ENCODE measurements at places on chromosomes 1 and 21.

DNA sequence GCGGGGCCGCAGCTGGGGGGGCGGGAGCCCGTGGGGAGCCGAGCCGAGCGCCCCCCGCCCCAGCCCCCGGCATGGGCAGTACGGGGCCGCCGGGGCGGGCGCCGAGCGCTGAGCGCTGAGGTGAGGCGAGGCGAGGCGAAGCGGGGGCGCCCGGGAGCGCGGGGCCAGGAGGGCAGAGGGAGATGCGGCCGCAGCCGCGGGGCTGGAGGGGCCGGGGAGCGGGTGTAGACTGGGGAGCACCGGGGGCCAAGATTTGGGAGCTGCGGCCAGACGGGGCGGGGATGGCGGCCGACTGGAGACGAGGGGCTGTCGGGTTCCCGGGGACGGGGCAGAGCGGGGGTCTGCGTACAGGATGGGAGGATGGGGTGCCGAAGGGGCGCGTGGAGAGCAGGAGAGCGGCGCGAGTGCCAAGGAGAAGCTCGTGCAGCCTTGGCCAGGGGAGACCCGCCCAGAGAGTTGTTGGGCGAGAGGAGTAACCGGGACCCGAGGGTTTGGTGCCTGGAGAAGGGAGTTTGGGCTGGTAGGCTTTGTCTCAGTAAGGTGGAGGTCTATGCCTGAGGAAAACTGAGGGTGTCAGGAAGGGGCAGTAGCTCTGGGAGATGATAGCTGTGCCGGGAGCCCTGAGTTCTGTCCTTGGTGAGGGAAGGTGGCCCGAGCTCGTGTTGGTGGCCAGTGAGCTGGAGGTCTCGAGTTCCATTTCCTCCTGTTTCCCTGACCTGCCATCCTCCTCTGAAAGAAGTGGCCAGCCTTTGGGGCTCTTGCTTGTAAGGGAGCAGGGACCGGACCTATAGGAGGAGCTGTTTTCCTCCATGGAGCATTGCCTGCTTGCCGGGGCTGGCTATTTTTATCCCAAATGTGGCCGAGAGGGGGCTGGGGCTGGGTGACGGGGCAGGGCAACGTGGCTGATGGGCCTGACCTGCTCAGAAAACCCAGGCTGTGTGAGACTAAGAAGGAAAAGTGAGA is 539 bp downstream of the ATP8B2 start:
- DNase-seq: no peak

- no peak for DNase-seq
Observed at GRCh38 chr1:243968413-243968812, 82.7 kb upstream of the ZBTB18 start.

GRCh38 chr1:40316595-40317393 is at the start of gene COL9A2:
Gene COL9A2 (minus strand): TSS chr1:40317286. CDS start chr1:40317197, 89 bp downstream.
- DNase-seq: peak; percentile 51

DNA sequence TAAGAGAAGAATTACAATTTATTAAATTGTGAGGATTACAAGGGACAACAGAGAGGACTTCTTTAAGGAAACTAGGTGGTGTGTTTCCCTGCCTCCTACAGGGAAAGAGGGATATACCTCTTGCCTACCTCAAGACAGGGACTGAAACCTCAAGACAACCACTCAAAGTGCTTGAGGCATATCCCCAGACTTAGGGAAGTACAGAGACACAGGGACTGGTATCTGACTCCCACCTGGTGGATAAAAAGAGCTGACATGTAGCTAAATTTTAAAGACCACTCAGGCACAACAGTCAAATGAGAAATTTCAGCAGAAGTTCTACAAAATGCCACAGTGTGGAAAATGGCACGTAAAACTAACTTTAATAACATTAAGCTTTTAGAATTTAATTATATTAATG is 21.3 kb downstream of the DENND2C start:
- no peak for DNase-seq

DNA sequence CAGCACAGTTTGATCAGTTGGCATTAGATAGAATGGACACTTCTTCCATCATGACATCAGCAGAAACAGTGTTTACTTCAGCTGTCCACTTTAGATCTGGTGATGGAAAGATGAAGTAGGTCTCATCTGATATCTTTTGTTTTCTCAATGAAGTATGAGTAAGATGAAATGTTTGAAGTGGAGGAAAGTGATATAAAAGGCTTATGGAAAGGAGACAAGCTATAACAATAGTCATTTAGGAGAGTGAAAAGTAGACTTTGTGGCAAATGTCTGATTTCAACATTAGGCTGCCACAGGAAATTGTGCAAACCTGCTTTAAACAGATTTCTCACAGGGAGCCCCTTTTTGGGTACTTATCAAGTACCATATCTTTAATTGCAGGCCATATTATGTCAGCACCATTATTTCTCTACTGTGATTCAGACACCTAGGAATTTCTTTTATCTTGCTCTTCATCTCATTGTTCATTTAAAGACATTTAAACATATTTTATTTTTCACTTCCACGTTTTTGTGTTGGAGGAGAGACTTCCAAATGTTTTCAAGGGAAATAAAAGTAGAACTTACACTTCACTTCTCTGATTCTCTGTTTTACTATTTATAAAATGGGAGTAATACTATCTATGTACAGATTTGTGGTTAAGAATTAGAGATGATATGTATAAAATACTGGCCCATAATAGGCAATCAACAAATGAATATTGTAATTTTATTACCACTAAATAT is 18.1 kb downstream of the PDC start:
- DNase-seq: no peak

DNA sequence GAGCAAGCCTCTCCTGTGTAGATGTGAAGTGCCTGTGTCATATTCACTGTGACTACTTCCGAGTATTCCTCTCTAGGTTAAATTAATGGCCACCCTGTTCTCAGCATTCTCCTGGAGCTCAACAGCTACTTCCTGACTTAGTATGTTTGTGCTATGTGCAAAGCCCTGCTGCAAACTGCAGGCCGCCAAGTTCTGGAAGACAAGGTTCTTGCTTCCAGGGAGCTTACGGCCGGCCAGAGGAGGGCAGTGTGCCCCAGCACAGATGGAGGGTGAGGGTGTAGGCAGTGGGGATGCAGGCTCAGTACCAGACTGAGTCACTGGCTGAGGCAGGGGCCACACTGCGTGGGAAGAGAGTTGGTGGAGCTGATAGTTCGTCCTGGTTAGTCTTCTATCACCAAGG is 43.2 kb downstream of the ELK4 start:
- DNase-seq: no peak

DNA sequence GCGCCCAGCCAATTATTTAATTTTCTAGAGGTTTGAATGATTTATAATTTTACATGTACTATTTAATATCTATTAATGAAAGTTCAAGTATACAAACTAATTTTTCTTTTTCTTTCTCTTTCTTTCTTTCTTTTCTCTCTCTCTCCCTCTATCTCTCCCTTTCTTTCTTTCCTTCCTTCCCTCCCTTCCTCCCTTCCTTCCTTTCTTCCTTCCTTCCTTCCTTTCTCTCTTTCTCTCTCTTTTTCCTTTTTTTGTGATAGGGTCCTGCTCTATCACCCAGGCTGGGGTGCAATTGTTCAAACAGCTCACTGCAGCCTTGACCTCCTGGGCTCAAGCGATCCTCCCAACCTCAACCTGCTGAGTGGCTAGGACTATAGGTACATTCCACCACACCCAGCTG is 16.1 kb upstream of the KIF14 start:
- no peak for DNase-seq

GRCh38 chr1:166172106-166172505 is 5.3 kb upstream of the FAM78B start:
- no peak for DNase-seq

- no peak for DNase-seq
Observed at GRCh38 chr21:9760398-9761074, 760.8 kb upstream of the TPTE start.

- no peak for DNase-seq
Observed at GRCh38 chr1:32636914-32637645, 13.3 kb downstream of the ZBTB8OS start.

DNA sequence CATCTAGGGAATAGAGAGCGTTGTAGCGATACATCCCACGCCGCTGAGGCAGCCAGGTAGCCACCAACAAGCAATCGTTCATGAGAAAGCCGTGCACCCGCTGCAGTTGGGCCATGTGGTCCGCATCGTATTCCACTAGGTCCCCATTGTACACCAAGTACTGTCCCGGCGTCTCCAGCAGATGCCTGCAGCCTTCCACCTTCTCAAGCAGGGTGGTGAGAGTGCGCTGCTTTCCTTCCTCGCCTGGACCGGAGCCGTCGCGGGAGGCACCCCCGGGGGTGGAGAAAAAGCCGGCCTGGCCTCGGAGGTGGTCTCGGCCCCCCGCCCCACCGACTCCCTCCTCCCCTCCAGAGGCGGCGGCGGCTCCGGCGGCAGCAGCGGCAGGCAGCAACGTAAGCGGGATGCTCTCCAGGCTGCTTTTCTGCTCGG is 595 bp downstream of the EXOC8 start:
- no peak for DNase-seq

DNA sequence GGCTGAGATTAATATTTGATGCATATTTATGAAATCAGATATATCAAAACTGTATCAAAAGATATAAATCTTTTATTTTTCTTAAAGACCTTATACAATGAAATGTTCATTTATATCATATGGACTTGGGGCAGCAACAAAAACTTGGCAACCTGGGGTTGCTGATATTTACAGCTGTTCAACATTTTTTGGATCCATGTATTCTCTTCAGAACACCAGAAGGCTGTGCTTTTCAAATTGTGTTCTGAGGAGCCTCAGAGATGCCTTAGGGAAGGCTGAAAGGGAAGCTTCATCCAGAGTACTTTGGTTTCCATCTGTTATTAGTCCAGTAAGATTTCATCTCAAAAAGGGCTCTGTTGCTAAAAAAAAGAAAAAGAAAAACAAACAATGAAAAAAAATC is 94.8 kb downstream of the DISC1 start:
- no peak for DNase-seq

GRCh38 chr1:151485685-151486255 is 25.4 kb upstream of the CGN start:
- DNase-seq: no peak

DNA sequence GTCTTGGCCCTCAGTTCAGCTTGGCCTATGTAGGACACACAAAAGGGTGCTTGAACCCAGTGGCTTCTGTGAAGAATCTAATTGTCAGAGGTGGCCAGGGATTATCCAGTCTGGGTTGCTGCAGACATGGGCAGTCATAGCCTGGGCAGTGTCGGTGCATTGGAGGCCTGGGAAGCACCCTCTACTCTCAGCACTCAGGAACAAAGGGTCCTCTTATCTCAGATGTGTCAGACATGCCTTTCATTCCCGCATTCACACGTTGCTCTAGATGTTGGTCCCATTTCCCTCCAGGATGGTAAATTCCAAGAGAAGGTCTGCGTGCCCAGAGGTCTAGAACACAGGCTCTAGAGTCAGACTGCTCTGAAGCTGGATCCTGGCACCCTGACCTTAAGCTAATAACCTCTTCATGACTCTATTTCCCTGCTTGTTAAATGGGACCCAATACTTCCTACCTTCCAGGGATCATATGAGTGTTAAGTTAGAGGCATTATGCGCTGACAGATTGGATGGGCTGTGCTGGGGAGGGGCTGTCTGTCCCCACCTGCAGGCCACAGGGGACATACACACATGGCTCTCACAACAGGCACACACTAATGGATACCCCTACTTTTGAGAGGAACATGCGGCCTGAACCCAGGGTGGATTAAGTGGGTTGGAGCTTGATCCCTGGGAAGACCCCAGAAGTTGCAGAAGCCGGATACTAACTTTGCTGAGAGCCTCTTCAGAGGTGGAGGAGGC is 16.5 kb upstream of the EDN2 start:
- DNase-seq: no peak

DNA sequence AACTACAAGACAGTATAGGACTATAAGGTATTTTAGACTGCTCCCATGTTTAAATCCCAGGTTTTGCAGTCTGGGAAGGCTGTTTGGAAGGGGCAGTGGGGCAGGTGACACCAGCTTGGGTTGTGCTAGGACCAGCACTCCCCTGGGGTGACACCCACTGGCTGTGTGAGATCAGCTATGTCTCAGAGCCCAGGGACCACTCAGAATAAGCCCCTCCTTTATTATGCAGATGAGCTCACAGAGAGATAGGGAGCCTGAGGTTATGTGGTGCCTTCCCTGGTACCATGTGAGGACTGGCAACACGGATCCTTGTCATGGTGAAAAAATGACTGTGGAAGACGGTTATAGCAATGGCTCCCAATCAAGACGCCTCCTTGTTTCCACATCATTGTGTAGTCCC is 71.0 kb downstream of the NENF start:
- no peak for DNase-seq

GRCh38 chr1:210231846-210232510 is 618 bp upstream of the SERTAD4 start:
- no peak for DNase-seq

DNA sequence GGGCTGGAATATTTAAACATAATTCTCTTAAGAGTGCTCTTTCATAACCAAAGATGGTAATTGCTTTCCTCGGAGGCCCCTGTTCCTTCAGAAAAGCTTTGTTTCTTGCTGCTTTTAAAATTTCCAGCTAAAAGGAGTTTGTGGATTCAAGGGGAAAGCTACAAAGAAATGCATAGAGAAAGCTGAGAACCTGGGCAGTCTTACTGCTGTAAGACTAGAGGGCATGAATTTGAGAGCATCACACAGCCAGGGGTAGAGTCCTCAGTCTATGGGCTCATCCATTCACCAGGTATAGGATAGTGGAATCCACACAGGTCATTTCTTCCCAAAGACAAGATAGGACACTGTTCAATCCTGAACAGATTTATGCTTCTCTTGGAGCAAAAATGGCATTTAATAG is 186.3 kb upstream of the PLD5 start:
- no peak for DNase-seq

- DNase-seq: no peak
Observed at GRCh38 chr1:154466921-154467417, 35.0 kb upstream of the TDRD10 start.

DNA sequence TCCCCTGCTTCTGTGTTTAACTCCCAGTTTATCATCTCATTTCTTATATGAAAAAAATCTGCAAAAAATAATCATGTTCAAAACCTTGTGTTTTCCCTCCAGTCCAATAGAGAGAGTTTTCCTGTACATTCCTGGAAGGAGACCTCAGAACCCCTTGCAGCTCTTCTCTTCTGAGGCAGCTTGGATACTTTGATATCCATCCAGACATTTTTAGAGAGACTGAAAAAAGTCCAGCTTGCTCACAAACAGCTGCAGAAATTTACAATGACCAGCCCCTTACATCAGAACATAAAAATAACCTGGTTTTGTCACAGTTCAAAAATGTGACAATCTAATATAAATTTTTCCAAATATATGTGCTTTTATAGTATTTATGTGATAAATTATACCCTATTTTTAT is 73.3 kb upstream of the C1orf115 start:
- no peak for DNase-seq

DNA sequence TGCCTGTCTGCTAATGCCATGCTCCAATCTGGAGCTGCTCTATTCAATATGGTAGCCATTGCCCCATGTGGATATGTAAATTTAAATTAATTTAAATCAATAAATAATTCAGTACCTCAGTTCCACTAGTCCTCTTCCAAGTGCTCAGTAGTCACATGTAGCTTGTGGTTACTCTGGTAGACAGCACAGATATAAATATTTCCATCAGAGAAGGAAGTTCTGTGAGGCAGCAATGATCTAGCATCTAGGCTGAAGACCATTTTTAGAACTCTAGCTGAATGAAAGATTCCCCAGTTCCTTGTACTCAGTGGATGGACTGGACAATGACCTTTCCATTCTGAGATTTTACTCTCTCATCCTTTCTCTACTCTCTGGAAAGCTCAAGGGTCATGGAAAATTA is 25.8 kb upstream of the CAPZB start:
- no peak for DNase-seq

- no peak for DNase-seq
Observed at GRCh38 chr1:234582681-234583301, 27.2 kb downstream of the IRF2BP2 start.

GRCh38 chr1:246428542-246429308 is 78.4 kb downstream of the SMYD3 start:
- DNase-seq: no peak

GRCh38 chr1:231861541-231862481 is 235.2 kb downstream of the DISC1 start:
- DNase-seq: no peak

All from stimulated activated CD4-positive, alpha-beta T cell treated with anti-CD3 and anti-CD28 coated beads, Interleukin-1b, Interleukin-23, amount 100 ng/mL, for 4 hours (primary cell).